LoVo (cell line): ENCODE measurements at places on chromosomes 5 and 9.
A peak's percentile ranks its signal among the peaks of the same experiment; 100 is the strongest.

GRCh38 chr9:111037708-111038330 is 451 bp downstream of the LPAR1 start:
- peak; percentile 41 for DNase-seq

- peak; percentile 97 for DNase-seq
Measured at GRCh38 chr5:139273572-139274289, 19.8 kb upstream of the MATR3 start.

- DNase-seq, result no peak
Measured at GRCh38 chr5:120473332-120473731, 9.2 kb downstream of the PRR16 start.

- DNase-seq, result no peak
Measured at GRCh38 chr9:71479621-71480020, 288.7 kb downstream of the CEMIP2 start.

DNA sequence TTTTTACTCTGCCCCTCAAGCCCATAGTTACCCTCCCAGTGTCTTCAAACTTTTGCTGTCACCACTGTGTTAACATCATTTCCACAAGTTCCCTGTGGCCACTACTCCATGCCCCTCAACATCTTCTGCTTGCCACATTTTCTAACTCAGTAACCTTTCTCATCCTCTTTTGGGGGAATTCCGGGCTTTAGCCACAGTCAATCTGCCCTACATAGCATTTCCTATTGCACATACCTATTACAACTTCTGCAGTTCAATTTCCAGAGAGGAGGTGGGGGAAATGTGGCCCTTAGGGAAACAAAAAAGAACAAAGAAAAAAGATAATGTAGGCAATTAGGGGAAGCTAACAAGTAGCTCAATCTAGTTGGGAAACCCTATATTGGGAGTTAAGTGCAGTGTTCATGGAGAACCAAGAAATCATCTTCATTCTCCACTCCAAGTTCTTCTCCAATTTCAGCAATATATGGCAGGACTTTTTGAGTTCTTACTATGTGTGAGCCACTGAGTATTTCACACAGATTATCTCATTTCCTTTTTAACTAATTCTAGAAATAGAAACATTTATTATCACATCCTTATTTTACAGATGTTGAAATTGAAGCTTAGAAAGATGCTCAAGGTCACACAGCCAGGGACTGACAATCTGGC is 40.2 kb upstream of the LPAR1 start:
- DNase-seq, result no peak

DNA sequence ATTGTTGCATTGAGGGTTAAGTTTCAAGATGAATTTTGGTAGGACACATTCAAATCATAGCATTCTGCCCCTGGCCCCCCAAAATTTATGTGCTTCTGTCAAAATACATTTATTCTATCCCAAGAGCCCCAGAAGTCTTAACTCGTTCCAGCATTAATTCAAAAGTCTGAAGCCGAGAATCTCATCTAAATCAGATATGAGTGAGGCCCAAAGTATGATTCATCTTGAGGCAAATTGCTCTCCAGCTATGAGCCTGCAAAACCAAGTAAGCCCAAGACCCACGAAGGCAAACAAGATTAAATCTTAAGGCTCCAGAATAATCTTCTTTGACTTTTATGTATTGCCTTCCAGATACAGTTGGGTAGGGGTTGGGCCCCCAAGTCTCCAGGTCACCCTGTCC is 19.2 kb downstream of the TNPO1 start:
- DNase-seq, result no peak
